ENCODE measurements at places on chromosomes 6 and 20.

GRCh38 chr20:17969278-17969883, 563 bp downstream of the MGME1 start:
- peak; percentile 21 for ATAC-seq

DNA sequence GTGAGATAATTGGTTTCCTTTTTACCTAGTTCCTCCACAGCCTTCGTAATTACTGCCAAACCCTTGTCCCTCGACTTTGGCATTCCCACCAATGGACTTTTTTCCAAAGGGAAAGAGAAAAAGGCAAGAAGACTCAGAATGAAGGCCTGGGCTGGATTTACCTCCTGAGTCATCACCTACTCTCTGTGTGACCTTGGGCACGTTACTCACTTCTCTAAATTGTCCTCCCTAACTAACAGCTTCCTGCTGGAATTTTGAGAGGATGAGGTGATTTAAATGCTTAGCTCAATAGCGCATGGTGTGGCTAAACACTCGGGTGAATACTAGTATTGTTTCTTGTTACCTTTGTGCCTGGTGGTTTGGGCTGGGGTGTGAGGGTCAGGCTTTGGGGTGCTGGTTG, 146.6 kb downstream of the DHX35 start:
- ATAC-seq: peak; percentile 36

DNA sequence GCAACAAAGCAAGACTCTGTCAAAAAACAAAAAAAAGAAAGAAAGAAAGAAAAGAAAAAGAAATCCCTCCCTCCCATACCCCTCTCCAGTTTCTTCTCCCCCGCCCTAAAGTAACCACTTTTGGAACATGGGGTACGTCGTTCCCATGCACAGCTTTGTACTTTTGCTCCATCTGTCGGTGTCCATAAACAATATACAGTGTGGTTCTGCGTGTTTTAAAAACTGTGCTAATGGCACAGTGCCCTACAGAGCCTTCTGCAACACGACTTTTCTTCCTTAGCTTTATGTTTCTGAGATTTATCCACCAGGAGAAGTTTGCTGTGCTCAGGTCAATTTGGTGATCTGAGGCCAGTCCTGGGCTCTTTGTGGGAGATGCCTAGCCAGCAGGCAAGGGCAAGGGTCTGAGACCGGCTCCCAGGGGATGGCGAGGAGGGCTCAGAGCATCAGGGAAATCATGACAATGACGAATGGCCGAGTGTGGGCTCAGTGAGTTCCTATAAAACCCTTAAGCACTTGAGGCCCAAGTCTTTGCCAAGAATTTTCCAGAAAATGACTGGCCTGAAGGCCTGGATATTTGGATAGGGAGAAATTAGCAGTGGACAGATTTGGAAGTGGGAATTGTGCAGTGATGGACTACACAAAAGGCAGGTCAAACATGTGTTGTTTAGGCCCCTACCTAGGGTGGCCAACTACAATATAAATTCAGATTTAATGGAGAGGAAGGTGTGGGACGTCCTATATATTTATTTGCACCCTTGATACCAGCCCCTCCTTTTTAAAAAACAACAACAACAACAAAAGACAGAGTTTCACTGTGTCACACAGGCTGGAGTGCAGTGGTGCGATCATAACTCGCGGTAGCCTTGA, 1.9 kb upstream of the BCAS4 start:
- no peak for ATAC-seq

DNA sequence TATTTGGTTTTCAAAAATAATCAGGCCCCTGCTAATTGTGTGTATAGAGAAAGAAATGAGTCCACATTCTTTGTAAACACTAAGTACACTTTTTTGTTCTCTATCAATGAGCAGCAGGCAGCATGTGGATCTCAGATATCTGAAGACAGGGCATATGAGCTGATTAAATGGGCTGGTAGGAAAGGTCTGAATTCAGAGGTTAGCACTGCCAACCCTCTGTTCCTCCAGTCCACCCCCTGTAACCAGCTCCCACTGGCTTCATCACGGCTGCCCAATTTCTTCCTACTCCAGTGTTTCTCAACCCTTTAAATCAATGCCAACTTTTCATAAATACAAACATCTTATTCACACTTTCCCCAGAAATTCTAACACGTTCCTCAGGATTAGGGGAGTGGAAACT, 128.5 kb downstream of the TPBG start:
- no peak for ATAC-seq

- ATAC-seq: no peak
Measured at GRCh38 chr20:62080249-62080990, 14.7 kb upstream of the TAF4 start.

- ATAC-seq: no peak
Measured at GRCh38 chr6:33808641-33809180, 4.9 kb upstream of the MLN start.

- ATAC-seq: no peak
Measured at GRCh38 chr6:142694054-142694453, 250.9 kb downstream of the HIVEP2 start.

DNA sequence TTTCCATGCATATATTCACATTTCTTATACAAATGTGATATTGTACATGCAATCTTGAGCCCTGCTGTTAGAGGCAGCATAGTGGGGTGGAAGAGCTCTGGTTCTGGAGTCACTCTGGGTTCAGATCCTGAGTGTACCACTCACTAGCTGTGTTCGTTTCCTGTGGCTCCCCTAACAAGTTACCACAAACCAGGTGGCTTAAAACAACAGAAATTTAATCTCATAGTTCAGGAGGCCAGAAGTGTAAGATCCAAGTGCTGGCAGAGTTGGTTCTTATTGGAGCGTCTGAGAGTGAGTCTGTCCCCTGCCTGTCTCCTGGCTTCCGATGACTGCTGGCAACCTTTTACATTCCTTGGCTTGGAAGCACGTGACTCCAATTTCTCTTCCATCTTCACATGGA, 115.6 kb downstream of the MAP3K7 start:
- no peak for ATAC-seq

- no peak for ATAC-seq
Measured at GRCh38 chr6:54681267-54681666, 165.3 kb upstream of the FAM83B start.

DNA sequence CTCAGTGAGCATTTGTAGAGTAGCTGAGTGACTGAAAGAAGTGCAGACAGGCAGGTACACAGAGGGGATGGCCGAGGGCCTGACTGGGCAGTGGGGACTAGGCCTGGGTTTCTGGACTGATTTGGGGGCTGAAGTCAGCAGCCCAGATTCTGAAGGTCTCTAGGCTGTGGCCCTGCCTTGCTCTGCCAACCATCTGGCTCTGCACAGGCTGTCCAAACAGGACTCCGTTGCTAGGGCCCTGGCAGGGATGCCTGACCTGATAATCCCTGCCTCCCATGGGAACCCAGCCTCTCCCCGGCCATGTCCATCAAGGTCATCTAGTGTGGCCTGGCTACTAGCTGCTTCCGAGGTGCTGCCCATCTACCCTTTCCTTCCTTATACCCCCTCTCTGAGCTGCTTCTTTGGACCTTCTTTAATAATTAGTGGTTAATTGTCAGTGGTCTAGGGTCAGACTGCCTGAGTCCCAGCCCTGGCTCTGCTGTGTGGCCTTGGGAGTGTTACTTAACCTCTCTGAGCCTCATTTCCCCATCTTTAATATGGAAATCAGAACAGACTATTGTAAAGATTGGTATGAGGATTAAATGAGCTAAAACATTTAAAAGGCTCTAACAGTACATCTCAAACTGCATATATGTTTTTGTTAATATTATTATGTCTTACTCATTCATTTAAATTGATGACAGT, 137.9 kb downstream of the VEGFA start:
- no peak for ATAC-seq

- no peak for ATAC-seq
Measured at GRCh38 chr6:93433592-93433991, 14.2 kb upstream of the EPHA7 start.

- ATAC-seq: no peak
Measured at GRCh38 chr6:70738028-70738427, 70.3 kb downstream of the SMAP1 start.

- no peak for ATAC-seq
Measured at GRCh38 chr20:1163653-1164052, 21.1 kb downstream of the TMEM74B start.

GRCh38 chr20:41038149-41038877, 9.7 kb downstream of the TOP1 start:
- no peak for ATAC-seq

- no peak for ATAC-seq
Measured at GRCh38 chr20:9126527-9126926, 57.6 kb downstream of the PLCB4 start.

- ATAC-seq: peak; percentile 56
Measured at GRCh38 chr6:44034931-44035345, 92.3 kb downstream of the MRPL14 start.

GRCh38 chr20:46625875-46626373, 25.3 kb downstream of the SLC13A3 start:
- ATAC-seq: no peak

GRCh38 chr20:54431156-54431944, 44.0 kb upstream of the DOK5 start:
- no peak for ATAC-seq

DNA sequence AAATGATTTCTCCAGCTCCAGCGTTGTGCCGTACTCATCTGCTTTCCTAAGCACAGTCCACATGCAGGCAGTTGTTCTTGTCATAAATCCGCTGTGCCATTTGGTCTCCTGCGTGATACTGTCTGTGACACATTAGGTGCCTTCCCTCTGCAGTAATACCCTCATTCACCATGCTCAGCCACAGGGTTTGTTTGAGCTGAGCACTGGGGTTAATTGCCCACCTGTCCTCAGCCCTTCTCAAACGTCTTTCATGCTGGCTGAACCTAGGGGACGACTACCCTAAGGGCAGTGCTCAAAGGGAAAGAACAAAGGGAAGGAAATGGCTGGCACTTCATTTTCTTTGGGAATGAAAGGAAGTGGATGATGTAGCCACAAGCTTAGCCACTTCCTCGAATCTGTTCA, 64.2 kb upstream of the MYLIP start:
- ATAC-seq: no peak

All from esophagus mucosa (tissue), 1 donor.